ENCODE measurements at places on chromosomes 5 and 9.

DNA sequence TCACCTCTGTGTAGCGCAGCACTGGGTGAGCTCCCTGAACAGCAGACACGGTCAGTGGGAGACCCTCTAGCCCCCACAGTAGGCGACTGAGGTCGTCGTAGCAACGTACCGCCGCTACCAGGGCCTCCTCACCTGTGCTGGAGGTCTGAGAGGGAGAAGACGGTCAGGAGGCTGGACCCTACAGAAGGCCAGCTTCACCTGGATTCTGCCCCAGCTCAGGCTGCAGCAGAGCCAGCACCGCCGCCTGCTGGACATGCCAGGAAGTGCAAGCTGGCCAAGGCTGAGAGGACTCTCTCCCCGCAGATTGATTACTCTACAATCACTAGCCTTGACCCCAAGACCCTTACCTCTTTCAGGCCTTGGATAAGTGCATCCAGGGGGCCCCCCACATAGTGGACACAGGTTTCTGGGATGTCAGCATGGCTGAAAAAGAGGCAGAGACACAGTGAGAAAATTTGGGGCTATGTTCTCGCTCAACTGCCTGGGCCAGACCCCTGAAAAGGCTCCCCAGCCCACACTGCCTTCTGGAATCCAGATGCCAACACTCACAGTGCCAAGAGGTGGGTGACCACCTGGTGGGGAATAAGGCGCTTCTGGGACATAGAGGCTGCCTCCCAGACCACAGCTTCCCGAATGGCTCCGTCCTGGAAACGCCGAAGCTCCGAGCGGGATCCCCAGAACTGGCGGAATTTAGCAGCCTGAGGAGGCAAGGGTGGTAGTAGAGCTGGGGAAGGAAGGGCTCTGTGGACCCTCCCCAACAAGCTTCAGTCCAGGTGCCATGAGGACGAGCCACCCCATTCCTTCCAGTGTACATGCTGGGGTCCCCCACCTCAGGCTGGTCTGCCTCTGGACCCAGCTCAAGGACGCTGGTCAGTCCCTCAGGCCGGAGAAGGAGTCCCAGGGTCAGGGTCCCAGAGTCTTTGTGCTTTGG lies 6.9 kb downstream of the NOL6 start:
- DNase-seq: peak; percentile 84

DNA sequence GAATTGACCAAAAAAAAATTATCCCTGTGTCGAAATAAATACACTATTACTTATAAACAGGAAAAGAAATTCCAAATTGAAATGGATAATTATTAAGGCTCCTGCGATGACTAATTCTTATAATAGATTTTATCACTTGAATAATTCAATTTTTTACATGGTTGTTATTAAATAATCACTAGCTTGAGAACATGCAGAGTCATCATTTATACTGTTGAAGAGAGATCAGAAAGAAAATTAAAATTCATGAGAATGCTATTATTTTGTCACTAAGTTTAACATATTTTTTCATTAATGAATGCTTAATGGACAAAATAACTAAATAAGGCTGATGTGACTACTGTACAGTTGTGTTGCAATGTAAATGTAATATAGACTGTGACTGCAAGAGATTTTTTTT lies 1011.3 kb upstream of the C9orf72 start:
- DNase-seq: no peak

DNA sequence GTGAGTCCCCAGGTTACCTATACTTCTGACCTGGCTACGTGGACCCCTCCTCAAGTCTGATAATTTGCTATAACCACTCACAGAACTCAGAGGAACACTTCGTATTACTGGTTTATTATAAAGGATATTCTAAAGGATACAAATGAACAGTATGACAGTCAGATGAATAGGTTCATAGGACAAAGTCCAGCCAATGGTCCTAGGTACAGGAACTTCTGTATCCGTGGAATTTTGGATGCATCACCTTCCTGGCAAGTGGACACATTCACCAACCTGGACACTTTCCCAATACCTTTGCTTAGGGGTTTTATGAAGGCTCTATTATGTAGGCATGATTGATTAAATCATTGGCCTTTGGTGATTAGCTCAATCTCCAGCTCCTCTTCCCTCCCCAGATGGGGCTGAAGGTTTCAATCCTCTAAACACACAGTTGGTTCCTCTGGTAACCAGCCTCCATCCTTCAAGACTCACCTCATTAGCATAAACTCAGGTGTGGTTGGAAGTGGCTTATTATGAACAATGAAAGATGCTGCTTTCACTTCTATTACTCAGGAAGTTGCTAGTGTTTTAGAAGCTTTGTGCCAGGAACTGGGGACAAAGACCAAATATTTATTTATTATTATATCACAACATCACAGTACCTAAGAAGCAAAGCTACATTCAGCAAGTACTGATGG lies 149.6 kb upstream of the ELL2 start:
- DNase-seq: no peak

DNA sequence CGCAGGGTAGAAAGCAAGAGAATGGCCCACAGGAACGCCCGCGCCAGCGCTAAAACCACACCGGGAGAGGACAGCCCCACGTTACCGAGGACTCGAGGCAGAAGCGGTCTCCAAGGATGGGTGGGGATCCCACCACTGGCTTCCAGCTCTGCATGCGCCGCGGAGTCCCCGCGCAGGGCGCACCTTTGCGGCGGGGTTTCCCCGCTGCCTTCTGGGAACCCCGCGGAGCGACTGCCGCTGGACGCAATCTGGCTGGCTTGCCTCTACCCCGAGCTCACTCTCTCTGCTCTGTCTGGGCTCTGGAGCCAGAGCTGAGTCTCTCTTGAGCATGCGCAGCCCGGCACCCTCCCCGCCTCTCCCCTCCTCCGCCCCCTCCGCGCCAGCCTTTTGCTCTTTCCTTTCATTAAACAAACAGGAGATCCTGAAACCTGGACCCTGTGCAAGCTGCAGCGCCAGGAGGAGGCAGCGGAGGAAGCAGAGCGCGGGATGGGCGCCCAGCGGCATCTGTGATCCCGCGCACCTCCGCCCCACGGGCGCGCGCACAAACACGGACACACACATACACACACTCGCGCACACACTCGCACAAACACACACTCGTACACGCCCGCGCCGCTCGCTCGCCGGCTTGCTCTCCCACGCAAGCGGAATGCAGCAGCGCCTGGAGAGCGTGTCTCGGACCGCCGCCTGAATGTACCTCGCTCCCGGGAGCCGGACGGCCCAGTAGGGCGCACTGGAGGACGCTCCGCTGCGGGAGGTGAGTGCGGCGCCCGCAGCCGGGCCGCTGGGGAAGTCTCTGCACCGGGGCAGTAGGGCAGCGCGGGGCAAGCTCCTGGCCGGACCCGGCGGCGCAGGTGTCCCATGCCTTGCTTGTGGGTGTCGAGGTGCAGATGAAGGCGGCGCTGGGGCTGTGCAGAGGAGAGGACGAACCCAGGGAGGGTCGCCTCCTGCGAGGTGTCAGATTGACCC lies at the start of gene PLPPR1:
Gene PLPPR1, plus strand, starts transcription at position 382 of the 969 bp plus-strand sequence.
- DNase-seq: peak; percentile 69

- DNase-seq: no peak
Observed at GRCh38 chr9:80554301-80554700, 982.5 kb downstream of the TLE4 start.

DNA sequence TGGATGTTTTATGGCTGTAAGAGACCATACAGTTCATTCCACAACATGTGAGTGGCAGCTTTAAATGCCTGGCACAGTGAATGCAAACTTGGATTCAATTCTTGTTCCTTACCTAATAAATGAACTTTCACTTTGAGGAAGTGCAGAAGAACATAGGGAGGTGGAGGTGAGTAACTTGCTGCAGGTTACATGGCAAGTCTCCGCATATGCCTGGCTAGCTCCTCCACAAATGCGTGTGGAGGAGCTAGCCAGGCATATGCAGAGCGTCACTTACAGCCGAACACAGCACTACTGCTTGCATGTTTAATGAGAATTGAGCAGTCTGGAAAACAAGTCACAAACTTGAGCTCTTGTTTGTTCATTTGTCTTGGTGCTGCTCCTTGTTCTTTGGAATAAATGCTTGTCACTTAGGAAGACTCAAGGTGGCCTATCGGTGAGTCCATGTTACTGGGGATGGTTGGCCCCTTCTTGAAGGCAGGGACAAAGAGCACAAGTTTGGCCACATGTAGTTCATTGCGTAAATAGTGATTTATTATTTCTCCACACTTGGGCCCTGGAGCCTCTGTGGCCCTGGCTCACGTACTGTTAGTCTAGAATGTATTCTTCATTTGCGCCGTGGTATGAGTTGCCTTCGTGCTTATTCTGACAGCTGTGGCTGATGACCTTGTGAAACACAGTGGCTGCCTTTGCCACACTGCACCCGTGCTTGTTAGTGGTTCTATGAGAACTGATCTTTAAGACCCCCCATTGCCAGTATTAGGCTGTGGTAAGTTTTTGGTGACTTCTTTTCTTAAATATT lies 3.1 kb downstream of the ISOC1 start:
- no peak for DNase-seq

DNA sequence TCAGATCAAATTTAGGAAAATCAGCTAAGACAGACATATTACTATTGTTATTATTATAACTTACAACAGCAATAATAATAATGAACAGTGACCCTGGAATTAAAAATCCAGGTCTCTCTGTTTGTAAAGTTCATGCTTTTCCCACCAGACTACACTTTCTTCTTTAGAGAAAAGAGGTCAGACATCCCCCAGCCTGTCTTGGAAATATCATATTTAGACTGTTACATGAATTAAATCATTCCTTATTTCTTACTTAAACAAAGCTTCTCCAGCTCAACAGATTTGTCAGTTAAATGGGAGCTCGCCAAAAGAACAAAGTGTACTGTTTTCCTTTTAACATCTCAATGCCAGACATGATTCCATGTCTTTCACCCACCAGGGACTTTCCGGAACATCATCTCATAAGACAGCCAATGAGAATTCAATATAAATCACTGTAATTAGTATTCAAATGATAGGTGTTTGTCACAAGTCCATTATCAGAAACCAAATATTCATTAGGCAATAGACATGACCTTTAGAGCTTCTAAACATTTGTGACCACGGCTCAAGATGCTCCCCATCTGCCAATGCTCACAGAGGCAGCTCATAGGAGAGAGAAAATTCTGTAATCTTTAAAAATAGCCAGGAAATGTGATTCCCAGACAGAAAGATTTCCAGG lies 351.9 kb downstream of the ENC1 start:
- no peak for DNase-seq

GRCh38 chr9:86020731-86021130 lies 78.6 kb downstream of the GOLM1 start:
- DNase-seq: no peak

GRCh38 chr9:73441890-73442818 lies 290.5 kb downstream of the ANXA1 start:
- DNase-seq: no peak

DNA sequence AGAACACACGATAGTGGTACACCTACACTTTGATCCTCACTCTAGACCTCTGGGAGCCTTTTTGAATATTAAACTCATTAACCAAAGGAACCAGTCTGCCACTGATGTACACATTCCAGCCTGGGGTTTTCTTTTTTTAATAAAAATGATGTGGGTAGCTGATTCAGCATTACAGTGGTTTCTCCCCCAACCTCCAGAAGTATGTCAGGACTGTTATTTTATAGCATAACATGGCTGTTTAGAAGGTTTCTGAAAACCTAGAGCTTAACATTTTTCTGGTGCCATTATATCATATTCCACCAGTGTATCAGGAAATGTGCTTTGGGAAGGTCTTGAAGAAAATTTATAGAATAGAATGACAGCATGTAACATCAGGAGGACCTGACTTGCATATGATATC lies 540.9 kb upstream of the WWC1 start:
- no peak for DNase-seq

- DNase-seq: no peak
Observed at GRCh38 chr5:80809451-80809850, 150.7 kb upstream of the RASGRF2 start.

- DNase-seq: no peak
Observed at GRCh38 chr5:170263906-170264305, 31.1 kb downstream of the C5orf58 start.

GRCh38 chr5:76715486-76715735 lies 515 bp upstream of the F2R start:
- no peak for DNase-seq

- DNase-seq: no peak
Observed at GRCh38 chr9:129712634-129713401, 40.0 kb downstream of the PTGES start.

- DNase-seq: no peak
Observed at GRCh38 chr5:115857057-115857479, 15.3 kb downstream of the AP3S1 start.

GRCh38 chr9:121207371-121207940 lies 5.8 kb upstream of the RAB14 start:
- DNase-seq: no peak

GRCh38 chr5:142016556-142016955 lies 3.7 kb upstream of the GNPDA1 start:
- no peak for DNase-seq

DNA sequence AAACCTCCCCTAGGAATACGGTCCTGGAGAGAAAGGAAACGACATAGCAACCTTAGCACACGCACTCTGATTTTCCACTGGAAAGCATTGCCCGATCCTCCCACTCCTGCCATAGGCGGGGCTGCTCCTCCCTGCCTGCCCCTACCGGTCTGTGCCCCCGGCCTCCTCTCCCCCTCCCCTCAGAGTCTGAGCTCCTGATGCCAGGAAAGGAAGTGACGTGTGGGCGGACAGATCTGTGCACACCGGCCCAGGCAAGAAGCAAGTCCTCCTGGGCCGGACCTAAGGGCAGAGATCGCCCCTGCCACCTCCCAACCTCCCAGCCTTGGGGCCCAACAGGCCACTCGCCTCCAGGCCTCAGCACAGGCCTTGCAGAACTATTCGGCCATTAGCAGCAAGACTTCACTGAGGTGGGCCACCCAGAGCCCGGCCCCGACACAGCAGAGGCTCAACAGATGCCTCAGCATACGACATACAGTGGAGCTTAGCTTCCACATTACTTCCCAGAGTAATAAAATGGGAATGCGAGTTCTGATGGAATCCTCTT lies 7.2 kb downstream of the NINJ1 start:
- DNase-seq: no peak

DNA sequence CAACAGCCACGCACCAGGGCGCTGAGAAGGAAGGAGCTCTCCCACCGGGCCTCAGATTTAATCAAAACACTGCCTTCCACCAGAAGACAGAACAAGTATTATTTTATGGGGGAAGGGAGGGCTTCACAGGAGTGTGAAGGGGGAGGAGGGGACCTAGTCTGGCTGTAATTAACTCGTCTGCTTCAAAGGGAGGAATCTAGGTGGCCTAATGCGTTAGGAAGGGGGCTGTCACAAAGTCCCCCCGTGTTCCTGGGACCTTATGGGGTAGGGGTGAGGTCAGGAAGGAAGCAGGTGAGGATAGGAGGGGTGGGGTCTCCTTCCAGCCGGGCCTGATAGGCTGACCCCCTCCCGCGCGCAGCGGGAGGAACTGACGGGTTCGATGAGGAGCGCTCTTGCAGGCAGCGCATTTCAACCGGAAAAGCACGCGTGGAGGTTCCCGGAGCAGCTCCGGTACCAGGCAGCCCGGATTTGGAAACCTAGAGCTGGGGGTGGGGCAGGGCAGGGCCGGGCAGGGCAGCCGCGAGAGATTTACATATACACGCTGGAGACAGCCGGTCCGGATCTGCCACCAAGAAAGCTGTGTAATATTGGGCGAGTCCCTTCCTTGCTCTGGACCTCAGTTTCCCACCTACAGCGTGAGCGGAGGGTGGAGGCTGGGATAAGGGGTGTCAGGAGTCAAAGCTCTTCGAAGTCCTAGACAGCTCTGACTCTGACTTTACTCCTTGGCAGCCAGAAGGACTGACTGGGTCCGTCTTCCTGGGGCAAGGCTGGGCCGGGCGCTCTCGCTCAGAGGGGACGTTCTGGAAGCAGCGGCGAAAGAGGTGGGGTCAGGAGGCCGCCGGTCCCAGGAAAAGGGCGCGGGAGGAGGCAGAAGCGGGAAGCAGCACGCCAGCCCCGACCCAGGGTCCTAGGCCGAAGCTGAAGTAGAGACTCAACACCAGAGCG lies 1.8 kb downstream of the SHB start:
- peak; percentile 81 for DNase-seq
